ENCODE measurements at places on chromosomes 4 and X. TPM values are rescaled to one million over a fixed set of nuclear protein-coding genes. Genes with fewer than 3 reads are reported as not detected.

The PABPC5 gene
- total RNA-seq, result 1.3 TPM

The CTAG2 gene
- not detected for total RNA-seq

The SMARCA5 gene
- total RNA-seq, result 39.0 TPM

The ZFX gene
- total RNA-seq, result 25.1 TPM

The SMIM31 gene
- not detected for total RNA-seq

The PI4K2B gene
- total RNA-seq, result 24.4 TPM

The SHROOM4 gene
- total RNA-seq, result 4.2 TPM

The SLC6A14 gene
- total RNA-seq, result under 0.01 TPM

The JCHAIN gene
- total RNA-seq, result not detected

The FOXR2 gene
- total RNA-seq, result not detected

The GIMD1 gene
- not detected for total RNA-seq

The AKAP14 gene
- total RNA-seq, result not detected

The COX7B2 gene
- not detected for total RNA-seq

The USP17L5 gene
- not detected for total RNA-seq

The MGARP gene
- total RNA-seq, result 0.14 TPM

The GPC4 gene
- total RNA-seq, result 14.2 TPM

The AMBN gene
- total RNA-seq, result not detected

The HEPH gene
- 0.65 TPM for total RNA-seq

The MOSPD2 gene
- total RNA-seq, result 9.9 TPM

The ZNF182 gene
- 2.4 TPM for total RNA-seq

The MAGIX gene
- total RNA-seq, result 8.3 TPM

The CDKL2 gene
- total RNA-seq, result 3.6 TPM

The XG gene
- total RNA-seq, result not detected

The CLDN22 gene
- total RNA-seq, result not detected

The CT45A2 gene
- not detected for total RNA-seq

The SYP gene
- total RNA-seq, result 0.29 TPM

The SMPX gene
- total RNA-seq, result not detected

The NSUN7 gene
- total RNA-seq, result 4.6 TPM

The FGB gene
- total RNA-seq, result 2.9 TPM

The OPRPN gene
- total RNA-seq, result not detected

The ADH7 gene
- total RNA-seq, result not detected

The ZNF157 gene
- total RNA-seq, result 0.07 TPM

The ANAPC4 gene
- 18.0 TPM for total RNA-seq

The FGF2 gene
- 17.4 TPM for total RNA-seq

The LRAT gene
- total RNA-seq, result 0.43 TPM

The KCTD8 gene
- total RNA-seq, result not detected

The CDX4 gene
- total RNA-seq, result not detected

The KIAA1210 gene
- total RNA-seq, result not detected

The NHS gene
- total RNA-seq, result 9.0 TPM

The PSAPL1 gene
- 0.07 TPM for total RNA-seq

The S100P gene
- total RNA-seq, result 0.14 TPM

The GRPEL1 gene
- total RNA-seq, result 52.7 TPM

The HSPA4L gene
- 12.6 TPM for total RNA-seq

The CYLC1 gene
- total RNA-seq, result not detected

The UNC5C gene
- 0.72 TPM for total RNA-seq

The MAGEA12 gene
- not detected for total RNA-seq

The P2RY8 gene
- not detected for total RNA-seq

The CENPVL3 gene
- total RNA-seq, result 0.23 TPM

The SERTM2 gene
- not detected for total RNA-seq

The MTNR1A gene
- 0.36 TPM for total RNA-seq

The RAB40AL gene
- total RNA-seq, result not detected
